Activated CD8-positive, alpha-beta memory T cell treated with anti-CD3 and anti-CD28 coated beads for 1 hour (primary cell): ENCODE measurements at places on chromosomes 11 and 22.

DNA sequence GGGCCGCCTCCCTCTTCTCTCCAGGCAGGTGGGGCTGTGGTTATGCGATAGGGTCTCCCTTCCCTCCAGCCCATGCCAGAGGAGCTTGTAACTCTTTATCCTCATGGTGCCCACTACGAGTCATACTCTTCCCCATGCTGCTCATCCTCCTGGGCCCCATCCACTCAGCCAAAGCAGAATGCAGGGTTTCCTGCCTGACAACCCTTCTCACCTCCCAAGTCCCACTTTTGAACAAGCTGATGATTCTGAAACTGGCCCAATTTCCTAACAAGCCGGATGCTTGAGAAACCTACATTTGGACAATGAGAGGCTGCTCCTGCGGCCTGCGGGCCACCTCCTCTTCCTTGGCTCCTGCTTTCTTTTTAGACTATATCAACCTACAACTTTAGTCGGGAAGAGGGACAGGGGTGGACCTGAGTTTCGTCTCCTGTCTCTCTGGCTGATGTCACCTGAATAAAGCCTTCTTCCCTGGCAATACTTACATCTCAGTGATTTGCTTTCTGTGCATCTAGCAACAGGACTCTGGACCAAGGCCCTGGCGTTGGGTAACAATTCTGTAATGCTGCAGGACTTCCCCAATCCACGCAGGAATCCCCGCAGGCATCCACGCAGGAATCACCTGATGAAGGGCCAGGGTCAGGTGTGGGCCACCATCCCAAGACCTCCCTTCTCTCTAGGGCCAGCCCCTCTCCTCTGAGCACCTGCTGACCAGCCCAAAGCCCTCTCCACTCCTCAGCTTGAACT, 1.5 kb upstream of the NDUFS8 start:
- DNase-seq: no peak

- no peak for DNase-seq
Measured at GRCh38 chr11:76200006-76200940, 6.0 kb downstream of the WNT11 start.

DNA sequence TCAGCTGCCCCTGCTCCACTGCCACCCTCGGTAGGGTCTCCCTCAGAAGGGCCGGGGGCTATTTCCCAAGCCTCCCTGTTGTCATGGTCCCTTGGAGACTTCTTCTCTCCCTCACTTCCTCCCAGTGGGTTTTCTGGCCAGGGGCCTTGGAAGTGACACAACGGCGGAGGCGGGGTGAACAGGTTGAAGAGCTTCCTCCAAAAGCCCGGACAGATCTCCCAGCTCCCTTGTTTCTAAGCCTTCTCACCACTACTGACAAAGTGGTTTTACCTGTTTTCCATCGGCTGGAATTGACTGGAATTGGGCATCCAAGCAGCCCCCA, 14.5 kb downstream of the MYH9 start:
- no peak for DNase-seq

DNA sequence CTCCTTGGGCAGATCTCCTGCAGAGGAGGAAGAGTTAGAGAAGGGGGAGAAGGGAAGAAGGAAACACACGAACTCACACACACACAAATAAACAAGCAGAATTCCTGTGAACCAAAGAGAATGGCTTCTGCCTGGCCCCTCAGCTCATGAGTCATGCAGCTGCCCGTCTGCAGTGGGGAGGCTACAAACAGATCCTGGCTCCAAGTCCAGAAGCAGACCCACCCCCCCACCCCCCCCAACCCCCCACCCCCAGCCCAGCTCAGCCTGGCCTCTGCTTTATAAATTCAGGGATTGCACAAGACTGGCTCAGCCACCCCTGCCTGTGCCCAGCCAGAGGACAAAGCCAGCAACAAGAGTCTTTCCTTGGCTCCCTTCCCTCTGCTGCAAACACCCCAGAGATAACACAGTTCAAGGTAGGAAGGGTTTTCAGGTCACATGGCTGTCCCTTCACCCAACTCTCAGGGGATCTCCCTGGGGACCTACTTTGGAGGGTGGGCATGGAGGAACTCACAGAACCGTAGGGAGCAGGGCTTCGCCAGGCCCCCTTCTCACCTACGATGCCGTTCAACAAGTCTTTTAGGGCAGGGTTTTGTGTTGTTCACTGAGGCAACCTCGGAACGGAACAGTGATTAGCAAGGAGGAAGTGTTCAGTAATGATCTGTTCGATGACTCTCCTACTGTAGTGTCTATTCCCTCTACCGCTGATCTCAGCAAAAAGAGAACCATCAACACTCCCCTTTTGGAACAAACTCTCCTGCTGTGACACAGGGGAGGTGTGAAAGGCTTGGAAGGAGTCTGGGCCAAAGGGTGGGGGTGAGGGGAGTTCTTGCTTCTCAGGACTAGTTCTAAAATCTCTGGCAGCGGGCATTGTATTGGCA, 35.5 kb downstream of the RPL27A start:
- DNase-seq: no peak

GRCh38 chr11:86617502-86617901, 54.9 kb downstream of the ME3 start:
- DNase-seq: no peak

GRCh38 chr11:14537134-14537599, 17.0 kb upstream of the PSMA1 start:
- peak; percentile 5 for DNase-seq

GRCh38 chr11:44505581-44506054, 59.8 kb upstream of the CD82 start:
- no peak for DNase-seq

GRCh38 chr11:47797633-47798032, 30.5 kb upstream of the FNBP4 start:
- no peak for DNase-seq

GRCh38 chr22:50627642-50628542, at the start of gene ARSA:
Gene ARSA (minus strand): TSS chr22:50628152. CDS start chr22:50627779, 373 bp downstream.
- DNase-seq: peak; percentile 59

DNA sequence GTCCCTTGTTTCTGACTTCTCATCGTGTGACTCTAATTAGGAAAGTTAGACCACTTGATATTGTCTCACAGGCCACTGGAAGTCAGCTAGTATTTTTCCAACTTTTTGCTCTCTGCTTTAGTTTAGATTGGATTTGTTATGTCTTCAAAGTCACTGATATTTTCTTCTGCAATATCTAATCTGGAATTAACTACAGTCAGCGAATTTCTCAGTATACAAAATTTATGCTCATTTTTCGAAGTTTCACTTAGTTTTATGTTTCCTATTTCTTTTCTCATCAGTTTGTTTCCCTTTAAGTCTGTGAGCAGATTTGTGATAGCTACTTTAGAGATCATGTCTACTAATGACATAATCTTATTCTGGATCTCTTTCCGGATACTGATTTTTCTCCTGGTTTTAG, 1027.2 kb upstream of the CNTN5 start:
- DNase-seq: no peak

DNA sequence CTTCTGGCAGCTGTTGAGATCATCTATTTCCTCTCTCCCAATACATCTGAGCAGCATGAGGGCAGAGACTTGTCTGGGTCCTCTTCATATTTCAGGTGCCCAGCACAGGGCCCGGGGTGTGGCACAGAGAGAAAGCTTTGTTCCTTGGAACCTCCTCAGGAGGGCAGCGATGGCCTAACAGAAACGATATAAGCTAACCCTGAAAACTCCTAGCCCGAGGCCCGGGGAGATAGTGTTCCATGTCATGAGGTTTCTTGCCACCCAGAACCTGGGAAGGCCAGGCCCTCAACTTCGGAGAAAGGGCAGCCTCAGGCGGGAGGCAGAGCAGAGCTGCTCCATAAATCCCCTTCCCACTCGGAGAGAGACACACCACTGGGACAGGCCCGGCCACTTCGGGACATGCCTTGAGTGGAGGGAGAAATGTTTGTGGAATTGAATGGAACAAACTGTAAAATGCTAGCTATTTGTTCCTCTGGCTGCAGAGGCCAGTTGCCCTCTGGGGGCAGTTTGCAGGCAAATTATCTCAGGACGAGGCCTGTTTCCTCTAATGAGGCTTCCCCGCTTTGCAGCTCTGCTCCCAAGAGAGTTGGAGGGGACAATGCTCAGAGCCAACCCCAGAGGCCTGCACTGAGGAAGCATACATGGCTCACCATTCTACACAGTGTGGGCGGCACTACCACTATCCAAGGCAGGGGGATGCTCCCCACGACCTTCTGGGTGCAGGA, 11.6 kb downstream of the ARRB1 start:
- DNase-seq: no peak

GRCh38 chr22:23384431-23384830, 195.7 kb downstream of the IGLL1 start:
- DNase-seq: no peak

DNA sequence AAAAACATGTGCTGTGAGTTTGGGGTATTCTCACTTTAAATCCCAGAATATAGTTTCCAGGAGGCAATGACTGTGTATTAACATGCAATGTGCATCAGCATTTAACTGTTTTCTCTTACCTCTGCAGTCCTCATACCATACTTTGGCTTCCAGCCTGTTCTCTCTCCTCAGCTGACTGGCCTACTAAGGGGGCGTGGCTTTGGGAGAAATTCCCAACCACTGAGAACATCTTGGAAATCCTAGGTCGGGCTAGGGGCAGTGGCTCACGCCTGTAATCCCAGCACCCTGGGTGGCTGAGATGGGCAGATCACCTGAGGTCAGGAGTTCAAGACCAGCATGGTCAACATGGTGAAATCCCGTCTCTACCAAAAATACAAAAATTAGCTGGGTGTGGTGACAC, 13.5 kb upstream of the ZC3H12C start:
- DNase-seq: no peak

DNA sequence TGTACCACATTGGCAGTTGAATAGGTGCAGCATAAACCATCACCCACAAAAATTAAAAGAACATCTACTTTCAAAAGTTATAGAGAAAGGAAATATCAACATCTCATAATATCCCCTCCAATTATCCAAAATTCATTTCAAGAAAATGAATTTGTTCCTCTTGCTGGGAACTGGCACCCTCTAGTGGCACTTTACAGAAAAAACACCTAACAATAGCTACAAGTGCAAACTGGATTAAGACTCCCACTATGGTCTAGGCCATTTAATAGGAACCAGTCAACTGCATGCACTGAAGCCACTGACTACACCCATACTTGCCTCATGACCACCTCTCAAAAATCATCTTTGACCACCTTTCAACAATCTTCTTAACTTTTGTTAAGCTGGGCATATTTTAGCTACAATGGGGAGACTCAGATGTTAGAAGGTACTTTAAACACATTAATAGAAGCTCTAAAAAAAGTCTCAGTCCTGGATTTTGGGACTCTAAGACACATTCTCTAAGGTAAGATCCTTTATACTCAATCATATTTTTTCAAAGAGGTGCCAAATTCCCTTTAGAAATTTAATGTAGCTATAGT, 17.3 kb downstream of the TRAF6 start:
- DNase-seq: no peak

DNA sequence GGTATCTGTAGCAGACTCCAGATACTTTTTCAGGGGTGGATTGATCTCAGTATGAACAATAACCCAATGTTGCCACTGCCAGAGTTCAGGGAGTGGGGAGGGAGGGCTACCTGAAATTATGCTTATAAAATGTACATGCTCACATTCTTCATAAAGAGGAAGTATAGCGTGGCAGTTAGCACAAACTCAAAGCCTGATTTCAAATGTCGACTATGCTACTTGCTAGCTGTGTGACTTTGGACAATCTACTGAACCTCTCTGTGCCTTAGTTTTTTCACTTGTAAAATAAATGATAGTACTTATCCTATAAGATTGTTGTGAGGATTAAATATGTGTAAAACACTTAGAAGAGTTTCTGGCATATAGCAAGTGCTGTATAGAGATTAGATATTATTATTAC, 26.5 kb upstream of the POU2AF1 start:
- no peak for DNase-seq

DNA sequence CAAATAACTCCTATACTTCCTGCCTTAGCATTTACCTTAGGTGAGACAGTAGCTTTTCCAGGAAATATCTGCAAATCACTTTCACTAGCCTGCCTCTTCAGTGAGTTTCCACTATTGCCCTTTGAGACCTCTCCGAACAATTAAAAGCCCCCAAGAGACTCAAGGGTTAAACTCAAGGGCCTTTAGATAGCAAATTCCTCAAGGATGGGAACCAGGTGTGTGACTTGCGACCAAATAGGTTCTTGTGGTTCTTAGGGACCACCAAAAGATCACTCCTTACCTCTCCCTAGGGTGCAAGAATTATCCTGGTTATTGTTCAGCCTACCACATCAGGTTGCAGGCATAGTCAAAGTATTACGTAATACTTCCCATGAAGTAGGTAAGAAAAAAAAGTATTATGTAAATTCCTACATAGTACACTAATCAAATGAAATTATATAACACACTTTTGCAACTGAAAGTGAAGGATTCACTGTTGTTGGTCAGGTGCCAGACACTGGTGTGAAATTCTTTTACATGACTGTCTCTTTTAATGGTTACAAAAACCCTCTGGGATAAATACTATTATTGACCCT, 1.4 kb upstream of the RDX start:
- DNase-seq: no peak

GRCh38 chr11:68659158-68659921, 25.0 kb upstream of the GAL start:
- no peak for DNase-seq

GRCh38 chr22:21067901-21068680, 22.3 kb downstream of the LRRC74B start:
- no peak for DNase-seq

GRCh38 chr11:38425578-38425977, 1827.5 kb upstream of the RAG2 start:
- no peak for DNase-seq

GRCh38 chr11:1668911-1669473, 28.0 kb upstream of the KRTAP5-6 start:
- no peak for DNase-seq

DNA sequence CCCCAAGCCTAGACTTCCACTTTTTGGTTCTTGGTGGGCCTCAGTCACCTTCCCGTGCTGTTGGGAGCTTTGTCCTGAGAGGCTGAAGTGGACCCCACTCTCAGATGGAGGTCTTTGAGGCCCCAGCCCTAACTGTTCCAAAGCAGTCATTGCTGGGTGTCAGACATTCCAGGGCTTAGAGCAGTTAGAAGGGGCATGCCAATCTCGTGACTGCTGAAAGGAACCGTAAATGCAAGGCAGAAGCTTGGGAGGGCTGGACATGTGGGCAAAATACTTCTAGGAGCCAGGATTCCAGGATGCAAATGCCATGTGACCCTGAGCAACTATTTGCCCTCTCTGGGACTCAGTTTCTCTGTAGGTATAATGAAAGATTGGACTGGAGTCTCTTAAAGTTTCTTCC, 118.8 kb upstream of the CRYBB3 start:
- no peak for DNase-seq

DNA sequence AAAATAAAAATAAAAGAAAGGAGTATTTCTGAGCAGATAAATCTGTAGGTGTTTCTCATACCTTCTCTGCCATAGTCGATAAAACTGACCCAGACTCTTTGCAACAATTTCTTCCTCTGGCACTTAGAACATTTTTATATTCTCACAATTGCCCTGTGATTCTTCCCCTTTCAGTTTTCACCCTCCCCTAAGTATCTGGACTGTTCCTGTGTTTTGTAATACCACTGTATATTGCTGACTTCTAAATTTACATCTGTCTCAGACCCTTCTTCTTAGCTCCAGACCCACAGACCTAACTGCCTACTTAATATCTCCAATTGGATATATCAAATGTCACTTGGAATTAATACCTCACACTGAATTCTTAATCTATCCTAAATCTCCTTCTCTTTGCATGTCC, 133.4 kb upstream of the DDI1 start:
- DNase-seq: no peak

- no peak for DNase-seq
Measured at GRCh38 chr22:40203572-40203971, 25.8 kb downstream of the TNRC6B start.
